ENCODE measurements at places on chromosomes 11 and 22. TPM values are rescaled to one million over a fixed set of nuclear protein-coding genes. Genes with fewer than 3 reads are reported as not detected.

- no peak for DNase-seq
Measured at GRCh38 chr11:43285826-43286225, 26.0 kb upstream of the API5 start.

DNA sequence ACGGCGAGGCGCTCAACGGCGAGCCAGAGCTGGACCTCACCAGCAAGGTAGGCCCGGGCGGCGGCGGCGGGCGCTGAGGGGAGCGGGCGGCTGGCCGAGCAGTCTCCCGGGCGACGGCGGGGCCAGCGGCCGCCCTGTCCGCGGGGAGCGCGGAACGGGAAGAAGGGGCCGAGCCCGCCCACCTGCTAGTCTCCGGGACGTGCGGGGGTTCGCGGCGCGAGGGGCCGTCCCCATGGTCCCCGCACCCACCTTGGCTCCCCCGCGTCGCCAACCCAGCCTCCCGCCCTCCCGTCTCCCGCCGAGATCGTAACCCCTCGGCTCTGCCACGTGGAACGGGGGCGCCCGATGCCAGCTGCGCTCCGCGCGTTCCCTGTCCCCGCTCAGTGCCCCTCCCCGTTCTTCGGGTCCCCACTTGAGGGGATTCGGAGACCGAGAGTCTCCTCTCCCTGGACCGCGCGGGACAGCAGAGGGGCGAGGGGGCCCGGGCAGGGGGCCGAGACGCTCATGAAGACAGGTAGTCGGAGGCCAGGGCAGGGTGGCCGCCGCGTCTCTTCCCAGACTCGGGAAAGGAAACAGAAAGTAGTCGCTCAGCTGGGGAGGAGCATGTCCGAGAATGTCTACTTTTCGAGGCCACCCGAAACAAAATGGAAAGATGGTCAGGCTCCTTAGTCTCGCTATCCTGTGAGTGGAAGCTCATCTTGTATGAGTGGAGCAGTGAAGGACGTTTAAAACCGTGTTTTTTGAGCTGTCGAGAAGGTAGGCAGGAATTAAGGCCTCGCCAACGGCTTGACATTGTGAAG, 557 bp downstream of the GTPBP1 start:
- DNase-seq = no peak

GRCh38 chr11:407651-408123, 7.1 kb downstream of the SIGIRR start:
- DNase-seq = no peak

- DNase-seq = no peak
Measured at GRCh38 chr22:44730490-44731356, 21.7 kb upstream of the ARHGAP8 start.

DNA sequence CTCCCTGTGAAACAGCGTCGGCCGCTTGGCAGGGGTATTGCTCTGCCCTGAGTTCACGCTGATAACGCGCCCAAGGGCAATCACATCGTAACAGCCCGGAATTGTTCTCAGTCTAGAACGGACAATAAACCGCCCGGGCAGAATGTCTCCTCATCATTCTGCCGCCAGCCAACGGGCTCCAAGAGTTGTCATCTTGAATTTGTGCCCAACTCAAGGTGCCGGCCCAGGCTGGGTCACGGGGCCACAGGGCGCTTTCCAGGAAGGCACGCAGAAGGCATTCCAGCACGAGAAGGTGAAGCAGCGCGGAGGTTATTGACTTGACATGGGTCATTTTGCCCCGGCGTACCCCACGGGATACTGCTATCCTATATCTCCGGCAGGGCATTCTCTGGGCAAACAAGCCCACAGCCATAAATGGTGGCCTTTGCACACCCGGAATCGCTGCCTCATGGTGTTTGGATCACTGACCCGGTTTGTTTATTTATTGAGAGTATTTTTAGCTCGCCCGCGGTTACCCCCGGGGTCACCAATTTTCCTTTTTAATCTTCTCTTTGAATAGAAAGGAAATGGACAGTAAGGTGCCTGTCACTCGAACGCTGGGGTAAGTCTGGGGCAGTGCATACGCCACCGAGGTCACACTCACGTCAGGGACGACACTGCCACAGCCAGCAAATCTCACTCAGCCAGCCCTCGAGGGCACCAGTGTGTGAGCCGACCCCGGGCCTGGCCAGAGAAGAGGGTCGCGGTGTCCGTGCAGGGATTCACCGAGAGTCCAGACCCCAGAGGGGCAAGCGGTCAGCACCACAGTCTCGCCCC, 72.4 kb upstream of the FGF3 start:
- no peak for DNase-seq

GRCh38 chr11:36868380-36868779, 270.3 kb upstream of the RAG2 start:
- no peak for DNase-seq

DNA sequence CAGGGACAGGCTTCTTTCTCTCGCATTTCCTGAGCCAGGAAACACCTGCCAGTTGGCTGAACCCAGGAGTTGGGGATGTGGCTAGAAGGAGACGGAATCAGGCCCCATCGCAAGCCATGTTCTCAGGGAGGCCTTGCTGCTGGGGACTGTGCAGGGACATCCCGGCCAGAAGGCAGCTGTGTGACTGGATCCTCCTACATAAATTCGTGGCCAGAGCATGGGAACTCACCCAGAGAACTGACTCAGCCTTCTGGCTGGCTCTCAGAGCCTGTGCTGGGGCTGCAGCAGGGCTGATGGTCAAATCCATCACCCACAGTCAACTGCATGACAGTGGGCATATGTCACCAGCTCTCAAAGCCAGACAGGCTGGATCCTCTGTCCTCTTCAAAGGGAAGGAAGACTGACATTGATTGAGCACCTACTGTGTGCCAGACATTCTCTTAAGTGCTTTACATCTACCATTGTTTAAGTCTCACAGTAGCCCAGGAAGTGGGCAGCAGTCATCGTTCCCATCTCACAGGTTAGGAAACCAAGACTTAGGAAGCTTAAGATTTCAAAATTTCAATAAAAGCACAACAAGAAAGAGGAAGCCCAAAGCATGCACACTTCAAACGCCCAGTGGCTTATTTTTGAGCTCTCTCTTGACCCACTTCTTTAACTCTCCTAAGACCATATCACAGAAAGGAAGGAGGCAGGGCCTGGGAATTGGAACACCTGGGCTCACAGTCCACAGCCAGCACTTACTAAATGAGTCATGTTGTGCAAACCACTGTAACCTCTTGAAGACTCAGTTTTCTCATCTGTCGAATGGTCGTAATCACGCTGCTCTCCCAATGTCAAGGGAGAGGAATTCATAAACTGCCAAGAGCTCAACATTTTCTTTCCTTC, 30.9 kb upstream of the CACNG2 start:
- DNase-seq = no peak

DNA sequence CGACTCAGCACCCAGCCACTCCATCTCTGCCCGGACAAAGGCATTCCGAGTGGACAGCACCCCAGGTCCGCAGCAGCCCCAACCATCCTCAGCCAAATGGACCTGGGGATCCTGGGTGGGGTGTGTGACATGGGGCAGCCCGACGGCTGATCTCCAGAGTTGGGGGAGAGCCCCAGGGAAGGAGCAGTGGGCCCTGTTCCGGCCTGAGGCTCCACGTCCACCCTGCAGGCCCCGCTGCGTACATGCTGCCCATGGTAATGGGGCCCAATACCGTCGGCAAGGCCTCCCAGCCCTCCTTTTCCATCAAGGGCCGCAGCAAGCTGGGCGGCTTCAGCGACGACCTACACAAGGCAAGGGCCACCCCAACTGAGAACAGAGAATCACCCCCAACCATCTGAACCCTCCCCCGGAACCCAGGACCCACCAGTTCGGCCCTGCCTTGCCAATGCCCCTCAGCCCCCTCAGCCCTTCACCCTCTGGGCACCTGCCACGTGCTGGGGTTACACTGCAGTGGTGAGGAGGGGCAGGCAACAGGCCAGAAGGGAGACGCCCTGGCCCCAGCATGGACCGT, 5.4 kb downstream of the SCGB1C1 start:
- no peak for DNase-seq

GRCh38 chr11:64888729-64889511, 10.5 kb upstream of the EHD1 start:
- DNase-seq = no peak

DNA sequence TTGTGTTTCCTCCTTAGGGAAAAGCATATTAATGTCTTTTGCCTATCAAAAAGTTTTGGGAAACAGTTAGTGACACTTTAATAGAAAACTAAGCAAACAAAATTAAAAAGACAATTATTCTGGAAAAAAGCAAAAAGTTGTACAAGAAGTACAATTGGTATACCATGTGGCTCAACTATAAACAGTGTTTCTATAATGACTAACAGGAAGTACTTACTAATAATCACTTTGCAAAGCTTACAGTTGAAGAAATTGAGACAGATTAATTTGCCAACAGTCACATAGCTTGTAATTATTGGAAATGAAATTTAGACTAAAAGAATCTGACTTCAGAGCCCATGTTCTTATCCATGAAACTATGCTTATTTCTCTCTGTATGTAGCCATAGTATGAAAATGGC, 24.7 kb downstream of the PPME1 start:
- no peak for DNase-seq

The NRIP3 gene
- polyA plus RNA-seq = 2.5 TPM

The TSPAN32 gene
- polyA plus RNA-seq = 6.0 TPM

The NLRP6 gene
- 0.07 TPM for polyA plus RNA-seq

GRCh38 chr11:5284637-5285036, 14.9 kb upstream of the HBE1 start:
- no peak for DNase-seq

GRCh38 chr11:45184640-45185039, 38.2 kb downstream of the PRDM11 start:
- no peak for DNase-seq

- no peak for DNase-seq
Measured at GRCh38 chr11:70883973-70884623, 368.3 kb downstream of the SHANK2 start.

GRCh38 chr11:20015529-20016427, 144.5 kb downstream of the DBX1 start:
- no peak for DNase-seq

DNA sequence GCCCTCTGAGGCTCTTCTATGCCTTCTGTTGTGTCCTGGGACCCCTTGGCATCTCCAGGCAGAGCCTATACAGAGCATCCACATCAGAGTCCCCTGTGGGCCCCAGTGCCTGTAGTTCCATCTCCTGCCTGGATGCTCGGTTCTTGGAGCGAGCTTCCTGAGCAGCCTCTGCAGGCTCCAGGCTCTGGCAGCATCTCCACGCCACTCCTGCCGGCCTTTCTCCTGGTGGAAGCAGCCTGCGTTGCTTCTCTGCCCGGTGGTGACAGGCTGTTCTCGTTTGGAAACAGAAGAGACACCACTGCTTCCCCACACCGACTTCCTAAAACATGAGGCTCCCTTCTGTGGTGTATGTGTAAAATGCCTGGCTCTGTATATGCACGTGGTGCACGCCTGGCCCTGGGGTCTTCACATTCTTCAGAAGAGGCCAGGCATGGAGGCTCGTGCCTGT, 52.8 kb downstream of the BCR start:
- no peak for DNase-seq

The CCDC87 gene
- polyA plus RNA-seq = 0.18 TPM

The TESMIN gene
- polyA plus RNA-seq = 13.4 TPM

DNA sequence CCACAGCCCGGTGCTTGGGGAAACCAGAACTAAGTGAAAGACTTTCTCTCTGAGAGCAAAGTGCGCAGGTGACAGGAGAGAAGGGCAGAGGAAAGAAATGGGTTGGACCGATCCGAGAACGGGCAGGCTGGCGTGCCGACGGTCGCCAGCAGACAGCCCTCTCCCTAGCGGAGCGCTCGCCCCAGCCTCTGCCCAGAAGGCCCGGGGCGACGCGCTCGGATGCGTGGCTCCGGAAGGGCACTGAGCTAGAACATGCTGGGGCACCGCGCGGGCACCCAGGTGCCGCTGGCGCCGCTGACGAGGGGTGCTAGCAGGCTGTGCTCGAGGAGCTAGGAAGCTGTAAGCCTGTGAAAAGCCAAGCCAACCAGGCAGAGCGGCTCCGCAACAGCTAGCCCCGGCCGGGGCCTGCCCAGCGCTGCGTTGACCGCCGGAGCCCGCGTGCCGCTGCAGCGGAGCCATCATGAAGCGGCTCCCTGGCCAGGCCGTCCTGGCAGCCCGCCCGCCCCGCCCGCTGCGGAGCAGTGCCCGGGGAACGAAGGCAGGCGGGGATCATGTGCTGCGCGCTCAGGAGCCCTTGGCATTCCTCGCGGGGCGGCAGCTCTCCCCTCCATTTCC, 22.1 kb upstream of the RRAS2 start:
- peak; percentile 61 for DNase-seq

The PRR5 gene
- polyA plus RNA-seq = 30.7 TPM

DNA sequence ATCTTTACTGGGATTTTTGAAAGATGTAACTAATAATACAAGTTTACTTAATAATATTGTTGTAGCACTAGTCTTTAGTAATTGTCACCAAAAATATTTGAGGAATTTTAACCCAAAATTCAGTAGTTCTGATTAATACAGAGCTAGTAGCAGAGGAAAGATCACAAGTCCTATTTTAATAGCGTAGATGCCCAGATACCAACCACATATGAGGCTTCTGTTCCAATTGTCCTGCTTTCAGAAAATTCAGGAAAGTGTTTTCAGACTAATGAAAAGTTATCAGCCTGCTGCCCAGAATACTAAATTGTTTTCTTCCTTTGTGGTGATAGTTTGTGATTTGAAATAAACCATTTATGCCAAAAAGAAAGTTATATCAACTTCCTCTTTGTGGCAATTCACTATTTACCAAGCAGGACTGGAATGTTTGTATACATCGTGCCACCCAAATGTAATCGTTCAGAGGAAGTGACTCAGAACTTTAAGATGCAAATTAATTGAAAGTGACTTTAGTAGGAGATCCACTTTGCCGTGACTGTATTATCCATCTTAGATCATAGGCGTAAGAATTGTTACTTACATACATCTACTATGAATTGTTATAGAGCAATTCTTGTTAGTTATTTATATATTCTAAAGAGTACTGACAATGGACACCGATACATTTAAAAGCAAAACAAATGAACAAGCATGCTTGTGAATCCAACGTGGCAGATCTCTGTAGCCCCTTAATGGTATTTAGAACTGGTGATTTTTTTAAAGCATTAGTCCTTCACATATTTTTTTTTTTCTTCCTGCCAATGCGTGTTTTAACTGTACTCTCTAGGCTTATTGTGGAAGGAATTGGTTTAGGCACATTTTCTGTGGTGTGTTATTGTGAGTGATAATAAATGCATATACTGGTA, 231.0 kb downstream of the DDX10 start:
- no peak for DNase-seq

DNA sequence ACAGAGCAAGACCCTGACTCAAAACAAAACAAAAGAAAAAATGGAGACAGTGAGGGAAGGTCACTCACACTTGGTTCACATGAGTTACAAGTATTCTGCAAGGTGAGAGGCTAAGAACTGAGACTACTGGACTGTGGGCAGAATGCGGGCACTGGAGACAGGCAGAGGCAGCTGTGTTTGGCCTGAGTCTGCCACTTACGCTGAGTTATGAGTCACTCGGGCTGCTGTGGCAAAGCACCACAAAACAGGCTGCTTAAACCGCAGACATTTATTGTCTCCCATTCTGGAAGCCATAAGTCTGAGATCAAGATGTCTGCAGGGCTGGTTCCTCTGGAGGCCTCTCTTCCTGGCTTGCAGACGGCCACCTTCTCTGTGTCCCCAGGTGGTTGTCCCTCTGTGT, 122.8 kb downstream of the SHANK2 start:
- DNase-seq = no peak
